Germinal center (tissue), 1 donor: ENCODE measurements at places on chromosomes 11 and 22.
A peak's percentile ranks its signal among the peaks of the same experiment; 100 is the strongest.

- no peak for DNase-seq
These were observed 325.8 kb downstream of the FAT3 start for GRCh38 chr11:92550411-92550810.

DNA sequence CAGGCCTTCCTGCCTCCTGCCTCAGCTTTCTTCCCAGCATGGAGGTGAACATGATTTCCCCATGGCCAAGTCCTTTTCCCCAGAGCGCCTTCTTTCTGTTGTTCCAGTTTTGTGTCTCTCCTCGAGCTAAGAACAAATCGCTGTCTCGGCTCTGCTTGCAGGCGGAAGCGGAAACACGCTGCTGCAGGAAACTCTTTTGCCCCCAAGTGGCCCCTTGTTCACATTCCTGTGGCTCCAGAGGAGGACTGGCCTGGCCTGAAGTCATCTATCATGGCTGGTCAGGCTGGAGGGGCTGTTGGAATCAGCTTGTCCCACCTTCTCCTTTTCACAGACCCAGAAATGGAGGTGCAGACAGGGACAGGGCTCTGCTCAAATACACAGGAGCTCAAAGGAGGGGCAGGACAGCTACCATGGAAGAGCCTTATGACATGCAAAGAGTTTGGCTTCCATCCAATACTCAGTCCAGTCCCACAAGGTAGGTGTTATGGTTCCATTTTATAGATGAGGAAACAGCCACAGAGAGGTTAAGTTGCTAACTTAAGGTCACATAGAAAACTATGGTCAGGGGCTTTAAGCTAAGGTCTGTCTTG lies 182.2 kb upstream of the SYT13 start:
- DNase-seq, result no peak

DNA sequence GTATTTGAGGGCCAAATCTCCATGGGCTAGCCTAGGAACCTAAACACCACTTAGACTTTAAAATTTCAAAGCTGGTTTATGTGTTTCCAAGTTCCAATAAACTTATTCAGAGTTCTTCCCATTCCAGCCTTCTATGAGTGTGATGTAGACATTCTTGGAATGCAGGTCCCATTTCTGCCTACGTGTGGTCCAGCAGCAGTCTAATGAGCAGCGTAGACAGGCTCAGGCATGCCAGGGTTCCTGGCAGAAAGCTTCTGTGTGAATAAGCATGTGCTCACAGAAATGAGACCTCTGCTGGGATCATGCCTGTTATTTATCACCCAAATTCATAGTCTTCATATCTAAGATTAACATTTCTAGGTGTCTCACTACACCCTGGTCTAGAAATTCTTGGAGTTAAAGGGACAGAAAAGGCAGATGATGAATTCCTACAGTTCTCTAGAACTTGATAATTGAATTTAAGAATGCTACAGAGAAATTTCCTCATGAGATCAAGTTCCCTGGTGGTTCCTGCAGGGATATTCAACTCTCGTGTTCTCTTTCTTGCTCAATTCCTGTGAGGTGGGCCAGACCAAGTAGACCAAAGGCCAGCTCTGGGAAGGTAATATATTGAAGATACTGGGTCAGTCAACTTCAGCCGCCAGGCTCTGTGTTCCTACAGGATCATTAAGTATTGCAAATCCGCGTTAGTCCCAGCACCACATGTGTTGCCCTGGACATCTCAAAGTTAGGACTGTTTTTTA lies 17.6 kb downstream of the RNF185 start:
- no peak for DNase-seq

- DNase-seq, result no peak
These were observed 217.3 kb upstream of the TMEM45B start for GRCh38 chr11:129598378-129598777.

GRCh38 chr22:26707581-26707980 lies 50.2 kb downstream of the MIAT start:
- DNase-seq, result no peak

GRCh38 chr11:96961931-96962330 lies 572.1 kb downstream of the JRKL start:
- DNase-seq, result no peak

- DNase-seq, result no peak
These were observed 31.9 kb downstream of the RASD2 start for GRCh38 chr22:35572556-35572955.

DNA sequence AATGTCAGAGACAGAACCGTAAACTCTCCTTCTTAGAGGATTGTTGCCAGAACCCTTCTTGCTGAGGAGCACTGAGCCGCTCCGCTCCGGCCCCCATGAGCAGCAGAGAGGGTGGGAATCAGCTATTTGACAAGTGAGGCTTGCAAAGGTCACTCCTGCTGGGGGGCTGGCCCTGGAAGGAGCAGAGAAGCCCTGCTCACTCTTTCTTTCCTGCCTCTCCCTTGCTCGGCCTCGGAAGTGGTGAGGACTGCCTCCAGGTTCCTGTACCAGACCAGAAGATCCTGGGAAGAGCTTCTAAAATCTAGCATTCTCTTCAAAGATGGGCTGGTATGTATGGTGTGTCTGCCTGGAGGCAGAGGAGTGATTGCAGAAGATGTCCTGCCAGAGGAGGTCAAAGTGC lies 168.6 kb upstream of the NECTIN1 start:
- DNase-seq, result no peak

GRCh38 chr11:19723572-19724342 lies 11.1 kb downstream of the NAV2 start:
- DNase-seq, result no peak

DNA sequence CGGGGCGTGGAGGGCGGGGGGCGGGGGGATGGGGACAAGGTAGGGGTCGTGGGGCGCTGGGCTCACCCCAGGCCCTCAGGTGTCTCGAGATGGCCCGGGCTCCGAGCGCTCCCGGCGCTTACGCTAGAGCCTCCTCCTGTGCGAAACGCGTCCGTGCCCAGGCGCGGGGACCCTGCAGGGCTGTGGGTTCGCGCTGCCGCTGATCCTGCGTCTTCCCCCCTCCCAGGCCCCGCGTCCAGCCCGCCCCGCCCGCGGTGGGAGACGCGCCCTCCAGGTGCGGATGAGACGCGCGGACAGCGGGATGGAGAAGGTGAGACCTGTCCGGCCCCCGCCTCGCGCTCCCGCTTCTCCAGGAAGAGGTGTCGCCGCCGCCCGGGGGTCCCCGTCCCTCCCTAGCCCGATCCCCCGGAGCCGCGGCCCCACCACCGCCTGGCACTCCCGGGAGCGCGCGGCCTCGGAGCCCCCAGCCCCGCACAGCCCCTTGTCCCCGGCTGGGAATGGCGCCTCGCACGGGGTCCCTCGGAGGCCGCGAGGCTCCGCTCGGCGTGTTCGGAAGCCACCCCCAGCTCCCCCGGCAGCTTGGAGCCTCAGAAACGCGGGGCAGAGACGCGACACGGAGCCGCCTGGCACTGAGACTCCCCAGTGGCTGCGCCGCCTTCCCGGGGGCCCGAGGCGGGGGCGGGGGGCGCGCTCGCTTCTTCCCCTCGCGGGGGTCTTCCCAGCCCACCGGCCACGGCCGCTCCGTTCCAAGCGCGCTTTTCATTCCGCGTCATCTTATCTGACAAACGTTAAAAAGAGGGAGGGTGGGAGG lies 27.6 kb upstream of the TOLLIP start:
- peak; percentile 28 for DNase-seq

DNA sequence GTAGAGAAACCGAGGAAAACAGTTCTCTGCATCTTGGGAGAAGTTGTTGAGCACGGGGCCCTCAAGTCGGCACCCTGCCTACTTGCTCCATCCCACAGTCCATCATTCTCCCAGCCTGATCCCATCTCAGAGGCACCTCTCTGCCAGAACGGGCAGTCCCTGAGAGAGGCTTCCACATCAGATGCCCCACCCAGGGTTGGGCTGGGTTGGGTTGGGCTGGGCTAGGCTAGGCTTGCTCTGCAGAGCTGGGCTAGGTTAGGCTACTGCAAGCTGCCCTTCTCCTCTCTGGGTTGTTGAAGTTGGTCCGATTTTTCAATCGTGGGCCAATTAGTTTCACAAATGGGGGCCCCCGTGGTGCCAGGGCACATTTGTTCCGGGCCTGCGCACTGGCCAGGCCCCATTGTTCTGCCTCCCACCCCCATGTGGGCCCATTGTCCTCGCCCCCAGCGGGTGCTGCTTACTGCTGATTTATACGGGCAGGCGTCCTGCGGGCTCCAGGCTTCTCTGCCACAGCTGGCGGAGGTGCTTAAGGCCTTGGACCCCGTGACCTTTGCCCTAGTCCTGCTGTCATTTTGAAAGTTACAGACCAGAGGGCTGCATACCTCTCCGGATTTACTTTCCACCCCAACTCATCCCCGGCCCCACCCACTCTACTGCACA lies 63.7 kb upstream of the NNMT start:
- no peak for DNase-seq

- no peak for DNase-seq
These were observed 445.6 kb downstream of the TBC1D22A start for GRCh38 chr22:47207846-47208554.

DNA sequence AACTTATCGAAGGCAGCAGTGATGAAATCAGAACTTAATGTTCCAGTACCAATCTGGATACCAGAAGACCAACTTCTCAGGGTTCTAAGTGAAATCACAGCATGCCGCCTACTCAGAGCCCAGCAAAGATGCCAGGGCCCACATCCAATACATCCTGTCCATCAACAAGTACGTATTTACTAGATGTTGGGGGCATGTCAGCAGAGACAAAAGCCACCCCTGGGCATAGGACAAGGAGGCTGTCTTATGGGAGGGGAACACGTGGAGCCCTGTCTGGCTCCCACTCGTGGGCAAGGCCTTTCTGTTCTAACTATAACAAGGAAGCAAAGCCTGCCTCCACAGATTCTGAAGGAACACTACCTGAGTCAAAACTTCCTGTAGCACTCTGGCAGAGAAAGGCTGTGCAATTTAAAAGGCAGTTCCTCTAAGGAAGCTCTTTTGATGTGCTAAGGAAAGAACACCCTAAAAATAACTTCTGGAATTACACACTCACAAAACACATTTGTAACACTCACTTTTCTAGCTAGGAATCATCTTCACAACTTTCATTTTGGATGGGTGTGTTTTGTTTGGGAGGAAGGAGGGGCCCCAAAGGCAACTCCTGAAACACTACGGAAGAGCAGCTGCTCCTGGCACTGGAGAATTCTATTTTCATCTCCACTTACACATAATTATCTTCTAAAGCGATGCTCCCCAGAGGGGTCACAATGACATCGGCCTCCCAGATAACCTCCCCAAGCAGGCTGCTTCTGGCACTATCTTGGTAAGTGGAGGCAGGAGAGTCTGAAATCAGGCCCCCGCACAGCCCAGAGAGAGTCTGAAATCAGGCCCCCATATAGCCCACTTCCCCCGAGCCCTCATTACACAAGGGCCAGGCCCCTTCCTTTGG lies 14.2 kb downstream of the SMCO4 start:
- no peak for DNase-seq

GRCh38 chr11:96173422-96173821 lies 169.6 kb downstream of the MAML2 start:
- no peak for DNase-seq

GRCh38 chr11:67371189-67371910 lies 2.0 kb downstream of the CLCF1 start:
- DNase-seq, result peak; percentile 69

- no peak for DNase-seq
These were observed 647 bp downstream of the SWAP70 start for GRCh38 chr11:9664276-9665171.

DNA sequence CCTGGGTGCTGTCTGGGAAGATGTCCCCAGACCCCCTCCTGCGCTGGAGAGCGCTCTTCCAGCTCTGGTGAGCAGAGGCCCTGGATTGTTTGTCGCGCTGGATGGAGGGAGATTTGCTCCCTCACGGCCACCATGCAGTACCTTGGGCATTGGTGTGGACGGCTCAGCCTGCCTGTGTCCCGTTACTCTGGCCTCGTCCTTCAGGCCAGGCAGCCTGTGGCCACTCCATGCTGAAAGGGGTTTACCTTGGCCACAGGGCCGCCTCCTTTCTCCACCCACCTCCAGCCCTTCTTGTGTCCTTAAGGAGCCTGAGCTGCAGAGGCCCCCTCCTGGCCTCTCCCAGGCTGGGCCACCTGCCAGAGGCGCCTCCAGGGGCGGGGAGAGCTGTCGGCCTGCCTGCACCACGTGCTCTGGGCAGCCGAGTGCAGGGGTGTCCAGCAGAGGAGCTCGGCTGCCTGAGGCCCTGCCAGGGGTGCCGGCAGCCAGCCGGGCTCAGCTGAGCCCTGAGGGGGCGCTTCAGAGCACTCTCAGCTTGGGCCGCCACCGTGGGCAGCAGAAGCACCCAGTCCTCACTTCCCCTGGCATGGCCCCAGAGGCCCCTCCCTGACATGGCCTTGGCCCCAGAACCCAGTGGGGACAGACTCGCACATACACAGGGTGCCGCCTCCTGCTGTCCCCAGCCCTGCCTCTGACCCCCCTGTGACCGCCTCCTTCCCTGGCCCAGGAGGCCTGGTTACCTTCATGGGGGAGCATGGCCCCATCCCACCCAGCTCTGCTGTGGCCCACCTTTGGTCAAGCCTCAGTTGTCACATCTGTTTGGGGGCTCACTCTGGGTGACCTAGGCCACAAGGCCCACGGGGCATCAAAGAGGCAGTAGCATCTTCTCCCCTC lies 3.4 kb downstream of the CCND1 start:
- no peak for DNase-seq
